CD8-positive, alpha-beta T cell (primary cell): ENCODE measurements at places on chromosomes 11 and 22. TPM values are rescaled to one million over a fixed set of nuclear protein-coding genes. Genes with fewer than 3 reads are reported as not detected.

DNA sequence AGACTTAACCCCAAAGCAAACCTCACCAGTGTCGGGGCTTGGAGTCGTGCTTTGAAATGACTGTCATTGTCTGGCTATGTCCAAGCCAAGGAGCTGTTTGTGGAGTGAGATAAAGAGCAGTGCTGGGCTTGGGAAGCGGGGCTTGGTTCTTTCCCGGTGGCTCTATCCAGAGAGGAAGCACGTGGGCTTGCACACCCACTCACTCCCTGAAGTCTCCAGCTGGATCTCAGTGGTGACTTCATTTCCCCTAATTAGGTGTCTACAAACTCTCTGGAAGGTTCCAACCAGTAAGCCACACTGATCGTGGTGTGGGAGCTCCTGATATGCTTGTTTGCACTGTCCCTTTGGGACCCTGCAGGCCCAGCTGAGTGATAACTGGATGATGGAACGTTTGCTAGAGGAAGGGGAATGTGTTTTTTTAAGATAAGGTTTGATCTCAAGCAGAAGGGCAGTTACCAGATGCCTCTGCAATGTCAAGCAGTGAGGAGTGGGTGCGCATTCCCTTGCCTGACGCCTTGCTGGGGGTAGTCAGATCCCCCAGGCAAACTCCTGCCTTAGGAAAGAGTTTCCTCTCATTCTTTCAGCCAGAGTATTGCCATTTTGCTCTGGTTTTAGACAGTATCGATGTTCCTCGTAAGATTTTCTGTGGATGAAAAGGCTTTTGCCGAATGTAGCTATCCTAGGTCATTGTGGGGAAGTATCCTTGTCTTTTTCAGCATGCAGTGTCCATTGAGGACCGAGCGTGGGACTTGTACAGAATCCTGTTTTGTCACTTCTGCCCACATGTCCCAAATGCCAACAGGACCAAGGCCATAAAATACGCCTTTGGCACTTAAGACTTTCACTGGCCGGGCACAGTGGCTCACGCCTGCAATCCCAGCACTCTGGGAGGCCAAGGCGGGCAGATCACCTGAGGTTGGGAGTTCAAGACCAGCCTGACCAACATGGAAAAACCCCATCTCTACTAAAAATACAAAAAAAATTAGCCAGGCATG lies 90.9 kb downstream of the MICAL2 start:
- DNase-seq = no peak

DNA sequence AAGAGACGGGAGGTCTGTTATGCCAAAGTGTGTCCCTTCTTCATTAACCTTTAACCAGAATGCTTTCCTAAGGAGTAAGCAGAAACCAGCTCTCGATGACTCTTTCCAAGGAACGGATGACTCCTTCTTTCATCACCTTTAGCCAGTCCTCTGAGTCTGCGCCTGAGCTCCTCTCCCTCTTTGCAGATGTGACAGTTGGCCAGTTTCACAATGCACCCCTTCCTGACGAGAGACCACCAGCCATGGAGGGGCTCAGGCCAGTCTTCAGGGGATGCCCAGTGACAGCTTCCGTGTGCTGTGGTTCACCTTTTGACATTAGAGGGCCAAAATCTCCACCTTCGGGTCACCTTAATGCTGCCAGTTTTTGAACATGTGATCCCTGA lies 826.1 kb downstream of the TBC1D22A start:
- no peak for DNase-seq

DNA sequence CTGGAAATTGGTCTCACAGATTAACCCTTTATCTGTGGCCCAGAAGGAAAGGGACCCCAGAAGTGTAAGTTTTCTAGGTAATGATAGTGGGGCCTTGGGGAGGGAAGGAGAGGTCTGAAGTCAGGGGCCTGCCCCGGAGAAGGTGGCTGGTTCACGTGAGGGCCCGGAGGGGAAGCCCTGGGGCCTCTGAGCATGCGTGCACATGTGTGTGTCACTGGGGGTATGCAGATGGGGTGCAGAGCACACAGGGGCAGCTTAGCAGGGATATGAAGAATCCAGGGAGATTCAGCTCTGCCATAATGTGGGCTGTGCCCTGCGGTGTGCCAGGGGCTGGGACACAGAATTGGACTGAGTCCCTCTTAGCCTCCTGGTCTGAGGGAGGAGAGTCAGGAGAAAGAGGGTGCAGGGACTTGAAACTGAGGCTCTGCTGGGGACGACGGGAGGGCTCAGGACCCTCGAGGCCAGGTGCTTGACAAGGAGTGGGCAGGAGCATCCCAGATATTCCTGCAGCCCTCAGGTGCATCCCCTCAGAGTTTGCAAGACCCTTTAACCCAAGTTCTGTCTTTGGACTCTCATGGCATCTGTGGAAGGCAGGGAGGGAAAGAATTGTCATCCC lies 15.5 kb downstream of the MYO7A start:
- DNase-seq = no peak

Gene PATE2
- total RNA-seq = not detected
